ENCODE measurements at places on chromosomes 11 and 22.

DNA sequence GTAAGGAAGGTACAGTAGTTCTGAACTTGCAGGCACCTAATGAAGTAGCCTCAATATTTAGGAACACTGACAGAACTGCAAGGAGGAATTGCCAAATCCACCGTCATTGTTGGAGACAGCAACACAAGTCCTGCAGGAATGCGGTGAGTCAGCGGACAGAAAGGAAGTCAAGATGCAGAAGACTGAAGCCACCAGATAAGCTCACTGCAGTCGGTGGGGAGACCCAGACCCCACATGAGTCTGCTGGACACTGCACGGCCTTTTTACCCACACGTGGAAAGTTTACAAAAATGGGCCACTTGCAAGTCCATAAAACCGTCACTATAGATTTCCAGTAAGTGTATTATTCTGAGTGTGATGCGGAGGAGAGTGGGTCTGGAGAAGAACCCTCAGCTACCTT lies 1471.6 kb downstream of the TBC1D22A start:
- DNase-seq = peak; percentile 58

GRCh38 chr11:45926001-45926401 lies 3.5 kb downstream of the LARGE2 start:
- DNase-seq = no peak

DNA sequence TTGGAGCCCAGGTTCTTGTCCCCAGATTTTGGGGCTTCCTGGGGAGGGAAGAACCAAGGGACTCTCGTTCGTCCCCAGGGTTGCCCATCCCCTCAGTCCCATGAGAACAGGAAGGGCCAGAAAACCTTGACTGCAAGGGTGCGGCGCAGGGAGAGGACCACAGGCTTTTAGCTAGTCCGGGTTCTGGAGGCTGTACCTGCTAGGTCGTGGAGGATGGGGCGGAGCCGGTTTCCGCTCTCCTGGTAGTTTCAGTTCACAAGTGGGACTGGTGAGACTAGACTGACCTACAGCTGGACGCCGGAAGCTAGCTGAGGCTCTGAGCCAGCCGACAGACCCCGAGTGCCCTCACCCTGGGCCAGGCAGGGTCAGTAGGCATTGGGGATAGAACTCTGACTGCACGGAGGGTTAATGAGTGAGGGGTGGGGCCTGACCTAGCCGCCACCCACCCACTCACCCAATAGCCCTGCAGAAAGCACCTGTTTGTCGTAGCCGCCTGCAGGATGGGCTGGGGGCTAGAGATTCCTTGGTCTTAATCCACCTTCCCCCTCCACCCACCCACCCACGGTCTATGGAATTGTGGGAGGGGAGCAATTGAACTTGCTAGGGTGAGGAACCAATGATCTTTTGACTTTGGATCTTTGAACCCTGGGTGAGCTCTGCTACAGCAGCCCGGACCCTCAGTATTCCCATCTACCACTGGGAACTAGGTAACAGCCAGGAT lies 1.5 kb downstream of the MAFF start:
- no peak for DNase-seq

DNA sequence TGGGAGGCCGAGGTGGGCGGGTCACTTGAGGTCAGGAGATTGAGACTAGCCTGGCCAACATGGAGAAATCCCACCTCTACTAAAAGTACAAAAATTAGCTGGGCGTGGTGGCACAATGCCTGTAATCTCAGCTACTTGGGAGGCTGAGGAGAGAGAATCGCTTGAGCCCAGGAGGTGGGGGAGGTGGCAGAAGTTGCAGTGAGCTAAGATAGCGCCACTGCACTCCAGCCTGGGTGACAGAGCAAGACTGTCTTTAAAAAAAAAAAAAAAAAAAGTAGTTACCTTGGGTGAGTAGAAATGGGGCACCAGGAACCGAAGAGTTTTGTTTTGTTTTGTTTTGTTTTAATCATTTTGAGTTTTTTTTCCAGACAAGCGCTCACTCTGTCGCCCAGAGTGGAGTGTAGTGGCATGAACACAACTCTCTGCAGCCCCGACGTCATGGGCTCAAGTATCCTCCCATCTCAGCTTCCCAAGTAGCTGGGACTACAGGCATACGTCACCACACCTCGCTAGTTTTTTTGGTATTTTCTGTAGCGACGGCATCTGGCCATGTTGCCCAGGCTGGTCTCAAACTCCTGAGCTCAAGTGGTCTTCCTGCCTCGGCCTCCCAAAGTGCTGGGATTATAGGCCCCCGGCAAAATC lies 15.8 kb downstream of the THAP12 start:
- DNase-seq = no peak

- no peak for DNase-seq
Observed at GRCh38 chr11:109236696-109237095, 185.3 kb upstream of the C11orf87 start.

- no peak for DNase-seq
Observed at GRCh38 chr11:46321757-46322156, 25.5 kb upstream of the DGKZ start.

DNA sequence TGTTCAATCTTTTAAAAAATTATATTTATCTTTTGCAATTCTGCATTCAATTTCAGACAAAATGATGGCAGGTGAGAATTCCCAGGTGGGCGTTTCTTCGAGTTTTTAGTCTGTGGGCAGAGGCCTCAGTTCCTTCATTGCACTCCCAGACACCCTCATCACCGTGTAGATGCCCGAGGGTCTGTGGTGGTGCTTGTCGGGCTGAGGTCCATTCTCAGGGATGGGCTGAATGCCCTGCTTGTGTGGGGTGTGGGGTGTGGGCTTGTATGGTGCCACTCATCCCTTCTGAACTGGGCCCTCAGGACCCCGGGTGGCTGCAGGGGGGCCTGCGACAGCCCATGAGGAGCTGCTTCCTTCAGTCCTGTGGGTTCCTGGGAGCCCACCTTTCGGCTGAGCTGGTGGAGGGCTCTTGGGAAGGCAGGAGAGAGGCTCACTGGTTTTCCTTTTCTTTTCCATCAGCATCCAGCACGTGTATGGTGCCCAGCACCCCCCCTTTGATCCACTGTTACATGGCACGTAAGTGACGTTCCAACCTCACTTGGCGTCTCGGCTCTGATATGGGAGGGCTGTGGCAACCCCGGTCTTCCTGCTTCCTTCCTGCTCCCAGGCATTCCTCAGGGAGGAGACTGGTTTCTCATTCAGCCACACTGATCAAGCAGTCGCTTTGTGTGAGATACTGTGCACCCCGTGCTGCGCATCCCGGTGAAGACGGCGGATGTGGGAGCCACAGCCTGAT lies 29.8 kb downstream of the TBC1D22A start:
- no peak for DNase-seq

GRCh38 chr11:90288212-90288821 lies 65.5 kb upstream of the CHORDC1 start:
- DNase-seq = peak; percentile 31

DNA sequence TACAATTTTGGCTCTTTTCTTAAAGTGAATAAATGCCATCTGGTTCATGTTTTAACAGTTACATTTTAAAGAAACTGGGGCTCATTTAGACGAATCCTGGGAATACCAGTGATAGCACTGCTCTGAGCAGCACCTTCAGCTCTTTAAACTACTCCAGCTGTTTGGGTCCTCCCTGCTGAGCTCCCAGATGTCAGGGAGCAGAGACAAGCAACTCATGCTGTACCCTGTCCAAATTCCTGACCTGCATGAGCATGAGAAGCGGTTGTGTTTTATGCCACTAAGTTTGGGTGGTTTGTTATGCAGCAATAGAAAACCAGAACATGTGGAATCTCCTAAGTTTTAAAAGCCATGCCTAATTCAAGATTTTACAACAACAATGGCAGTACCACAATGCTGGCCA lies 90.0 kb downstream of the FDX1 start:
- DNase-seq = no peak

GRCh38 chr22:39446239-39446721 lies 10.5 kb upstream of the MGAT3 start:
- DNase-seq = no peak
